ENCODE measurements at places on chromosomes 12 and 14.

DNA sequence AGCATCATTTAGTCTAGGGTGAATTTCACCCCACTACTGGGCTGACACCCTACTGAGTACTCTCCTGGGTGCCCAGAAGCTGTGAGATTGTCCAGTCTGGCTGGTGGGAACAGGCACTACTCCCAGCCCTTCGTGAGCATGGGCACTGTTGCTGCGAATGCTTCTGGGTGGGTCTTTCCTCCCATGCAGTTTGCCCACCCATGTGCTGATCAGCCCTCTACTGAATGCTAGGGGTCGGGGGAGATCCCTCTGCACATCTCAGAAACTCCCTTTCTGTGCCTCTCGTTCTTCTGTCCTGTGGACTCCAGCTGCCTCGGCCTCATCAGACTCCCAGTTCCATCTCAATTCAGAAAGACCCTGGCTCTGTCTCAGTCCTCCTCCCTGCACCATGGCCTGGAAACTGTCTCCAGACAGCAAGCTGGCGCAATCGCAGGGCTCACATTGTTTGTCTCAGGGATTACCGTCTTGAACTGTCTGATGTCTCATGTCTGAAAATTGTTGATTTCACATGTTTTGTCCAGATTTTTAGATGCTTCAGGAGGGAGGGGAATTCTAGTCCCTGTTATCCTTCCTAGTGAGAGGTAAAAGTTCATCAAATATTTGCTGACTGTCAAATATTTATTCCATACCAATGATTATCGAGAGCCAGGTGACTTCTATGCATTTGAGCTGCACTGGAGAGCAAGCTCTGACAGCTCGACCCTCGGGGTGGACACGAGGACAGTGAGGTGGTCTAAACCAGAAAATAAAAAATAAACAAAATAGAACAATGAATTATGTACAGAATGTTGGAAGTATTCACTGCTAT is 316.6 kb upstream of the RTL1 start:
- no peak for DNase-seq

DNA sequence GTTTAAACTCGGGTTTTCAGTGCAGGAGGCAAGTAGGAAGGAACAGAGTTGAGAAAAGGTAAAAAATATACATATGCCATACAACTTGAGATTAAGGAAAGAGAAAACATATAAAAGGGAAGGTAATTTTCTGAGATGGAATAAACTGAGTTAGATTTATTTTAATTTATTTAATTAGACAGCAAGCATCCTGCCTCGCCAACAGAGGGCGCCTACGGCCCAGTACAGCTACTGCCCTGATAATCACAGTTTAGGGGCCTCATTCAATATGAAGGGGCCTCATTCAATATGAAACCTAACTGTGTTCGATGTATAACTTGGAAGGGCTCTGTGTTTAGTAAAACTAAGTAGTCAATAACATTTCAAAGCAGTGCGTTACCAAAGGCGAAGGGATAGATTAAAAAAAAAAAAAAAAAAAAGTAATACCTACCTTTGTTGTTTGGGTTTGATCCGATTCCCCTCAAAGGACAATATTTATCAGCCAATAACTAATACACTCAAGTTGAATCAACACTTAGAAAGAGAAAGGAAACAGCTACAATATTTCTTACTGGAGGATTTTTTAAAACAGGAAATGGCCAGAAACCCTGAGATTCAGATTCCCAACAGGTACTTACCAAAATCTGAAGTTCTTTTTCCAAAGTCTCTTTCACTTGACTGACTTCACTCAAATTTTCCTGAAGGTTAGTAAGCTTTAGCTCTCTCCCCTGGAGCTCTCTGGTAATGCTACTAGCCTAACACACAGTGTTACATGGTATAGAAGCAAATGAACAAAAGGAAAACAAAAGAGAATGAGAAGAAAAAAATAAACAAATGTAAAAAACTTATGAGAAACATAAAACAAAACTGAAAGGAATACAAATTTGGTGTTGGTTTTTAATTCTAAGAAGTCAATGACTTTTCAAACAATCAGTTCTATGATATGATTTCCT is 70.0 kb upstream of the VPS33A start:
- DNase-seq: peak; percentile 10

DNA sequence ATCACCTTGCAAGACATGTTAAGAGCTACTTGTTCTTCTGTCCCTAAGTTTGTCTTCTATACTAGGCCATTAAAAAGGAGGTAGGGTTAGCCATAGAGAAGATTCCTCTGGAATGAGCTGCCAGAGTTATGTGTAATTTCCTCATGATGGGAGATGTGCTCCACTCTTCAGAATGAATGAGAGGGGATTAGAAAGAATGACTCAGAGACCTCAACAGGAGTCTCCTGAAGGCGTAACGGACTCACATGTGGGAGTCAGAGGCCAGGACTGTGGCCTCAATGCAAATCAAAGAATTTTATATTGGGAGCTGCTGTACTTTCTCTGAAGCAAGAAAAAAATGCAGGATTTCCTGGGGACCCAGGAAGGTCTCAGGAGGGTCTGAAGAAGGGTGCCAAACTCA is 87.8 kb upstream of the ATXN7L3B start:
- no peak for DNase-seq

DNA sequence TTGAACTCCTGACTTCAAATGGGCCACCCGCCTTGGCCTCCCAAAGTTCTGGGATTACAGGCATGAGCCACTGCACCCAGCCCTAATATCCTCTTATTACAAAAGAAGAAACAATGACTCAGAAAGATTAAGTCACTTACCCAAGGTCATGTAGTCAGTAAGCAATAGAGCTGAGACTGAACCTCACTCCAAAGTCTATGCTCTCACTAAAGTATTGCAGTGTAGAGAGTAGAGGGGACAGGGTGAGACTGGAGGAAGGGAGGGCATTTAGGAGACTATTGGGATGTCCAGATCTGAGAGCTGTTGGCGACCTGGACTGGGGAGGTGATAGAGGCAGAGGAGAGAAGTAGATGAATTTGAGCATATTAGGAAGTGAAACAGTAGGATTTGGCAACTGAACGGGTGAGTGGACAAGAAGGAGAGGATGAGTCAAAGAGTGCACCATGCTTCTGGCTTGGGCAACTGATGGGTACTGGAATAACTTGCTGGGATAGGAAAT is 11.8 kb downstream of the P2RX7 start:
- peak; percentile 96 for DNase-seq

DNA sequence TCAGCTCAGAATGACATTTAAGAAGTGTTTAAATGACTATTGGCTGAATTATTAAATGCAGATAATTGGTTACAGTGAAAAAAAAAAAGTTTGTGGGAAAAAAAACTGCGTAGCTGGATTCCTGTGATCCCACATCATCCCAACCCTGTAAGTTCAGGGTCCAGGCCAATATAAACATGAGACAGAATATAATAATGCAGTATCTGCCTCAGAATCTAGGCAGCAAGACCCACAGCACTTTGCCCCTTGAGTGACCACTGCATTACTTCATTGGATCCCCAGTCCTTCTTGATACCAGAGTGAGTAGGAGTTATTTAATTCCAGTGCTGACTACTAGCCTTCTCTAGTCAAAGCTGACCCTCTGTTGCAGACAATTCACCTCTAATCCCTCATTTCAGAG is 272.6 kb downstream of the CCER1 start:
- DNase-seq: no peak

Measured in CD14-positive monocyte (primary cell).